DMS79 treated with DMSO at 0.1 percent for 48 hours (cell line): ENCODE measurements at places on chromosomes 3 and 15.

DNA sequence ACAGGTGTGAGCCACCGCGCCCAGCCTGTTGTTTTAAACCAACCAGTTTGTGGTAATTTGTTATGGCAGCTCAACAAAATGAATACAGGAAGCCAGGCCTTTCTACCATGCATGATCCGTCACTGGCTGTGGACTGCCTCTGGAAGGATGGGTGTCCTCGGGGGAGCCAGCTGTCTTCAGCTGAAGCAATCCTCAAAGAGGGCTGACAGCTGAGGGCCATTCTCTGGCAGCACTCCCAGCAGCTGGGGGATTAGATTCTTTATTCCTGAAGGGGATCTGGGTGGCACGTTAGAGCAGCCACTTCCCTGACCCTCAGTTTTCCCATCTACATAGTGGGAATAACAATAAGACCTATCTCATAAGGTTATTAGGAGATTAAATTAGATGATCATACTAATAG, 24.4 kb downstream of the POLR2M start:
- DNase-seq: no peak

- DNase-seq: no peak
These were observed 56.5 kb upstream of the GATA2 start for GRCh38 chr3:128549283-128550112.

GRCh38 chr3:46923559-46924350, 46.2 kb downstream of the PTH1R start:
- DNase-seq: no peak

DNA sequence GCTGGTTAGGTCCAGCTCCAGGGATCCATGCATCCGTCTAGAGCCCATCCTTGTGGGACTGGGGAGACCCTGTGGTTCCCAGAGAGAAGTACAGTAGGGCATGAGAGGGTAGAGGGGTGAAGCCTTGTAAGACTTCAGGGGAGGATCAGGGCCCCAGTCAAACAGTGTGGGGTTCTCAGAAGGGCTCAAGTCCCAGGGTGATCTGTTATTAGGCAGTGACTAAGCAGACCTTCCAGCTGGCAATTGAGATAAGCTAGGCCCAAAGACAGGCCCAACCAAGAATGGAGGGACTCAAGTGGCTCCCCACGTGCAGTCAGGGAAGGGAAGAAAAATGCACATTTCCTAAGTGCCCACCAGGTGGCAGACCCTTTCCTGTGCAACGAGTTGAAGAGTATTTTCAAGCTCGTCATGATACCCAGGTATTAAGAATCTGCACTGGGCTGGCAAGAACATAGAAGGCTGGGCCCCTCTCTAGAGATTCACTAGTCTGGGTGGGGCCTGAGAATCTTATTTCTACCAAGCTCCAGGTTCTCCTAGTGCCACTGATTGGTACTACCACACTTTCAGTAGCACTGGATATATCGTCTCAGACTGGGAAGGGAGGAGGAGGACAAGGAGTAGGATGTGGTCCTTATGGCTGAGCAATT, 240.8 kb downstream of the NR1D2 start:
- DNase-seq: no peak

DNA sequence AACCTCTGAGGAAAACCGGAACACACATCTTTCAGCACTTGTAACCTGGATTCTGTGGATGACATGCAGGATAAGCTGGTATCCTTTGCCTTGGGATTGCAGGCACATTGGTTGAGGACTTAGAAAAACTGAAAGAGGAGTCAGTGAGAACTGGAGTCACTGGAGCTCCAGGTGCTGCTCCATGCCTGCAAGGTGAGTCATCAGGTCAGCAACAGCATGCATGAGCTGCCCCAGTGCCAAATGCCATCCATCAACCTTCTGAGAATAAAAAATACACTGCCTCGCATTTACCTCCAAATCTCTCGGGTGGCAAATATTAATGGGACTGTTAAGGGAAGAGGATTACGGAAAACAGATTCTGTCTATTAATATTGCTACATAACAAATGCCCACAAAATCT, 729.1 kb downstream of the NTRK3 start:
- DNase-seq: no peak

DNA sequence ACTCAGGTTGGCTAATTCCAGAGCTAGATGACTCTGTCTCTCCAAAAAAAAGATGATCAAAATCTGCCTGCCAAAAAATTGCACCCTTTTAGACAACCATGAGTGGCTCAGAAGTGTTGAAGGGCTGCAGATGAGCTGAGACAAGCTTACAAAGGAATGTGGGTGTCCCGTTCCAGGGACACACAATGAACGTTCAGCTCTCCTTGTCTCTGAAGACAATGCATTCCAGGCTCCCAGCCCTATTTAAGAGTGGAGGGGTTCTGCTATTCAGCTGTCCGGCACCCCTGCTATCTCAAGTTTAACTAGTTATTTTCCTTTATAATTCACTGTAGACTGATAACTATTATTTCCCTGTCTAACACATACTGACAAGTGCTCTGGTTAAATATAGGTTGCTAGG, 355.1 kb upstream of the WNT5A start:
- DNase-seq: no peak

DNA sequence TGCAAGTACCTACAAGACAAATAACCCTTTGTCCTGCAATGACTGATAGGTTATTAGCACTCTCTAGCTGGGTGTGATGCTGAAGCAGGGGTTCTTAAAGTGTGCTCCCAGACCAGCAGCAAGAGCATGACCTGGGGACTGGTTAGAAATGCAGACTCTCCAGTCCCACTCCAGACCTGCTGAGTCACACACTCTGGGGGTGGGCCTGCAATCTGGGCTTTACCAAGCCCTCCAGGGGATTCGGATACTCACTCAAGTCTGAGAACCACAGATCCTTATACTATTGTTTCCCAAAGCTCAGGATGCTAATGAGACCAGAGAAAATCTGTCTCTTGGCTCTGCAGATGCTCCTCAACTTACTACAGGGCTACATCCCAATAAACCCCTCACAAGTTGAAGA, 142.1 kb upstream of the RAD18 start:
- no peak for DNase-seq

GRCh38 chr3:161644891-161645635, 148.5 kb downstream of the OTOL1 start:
- no peak for DNase-seq

- DNase-seq: no peak
These were observed 53.6 kb downstream of the HOMER2 start for GRCh38 chr15:82898961-82899360.

DNA sequence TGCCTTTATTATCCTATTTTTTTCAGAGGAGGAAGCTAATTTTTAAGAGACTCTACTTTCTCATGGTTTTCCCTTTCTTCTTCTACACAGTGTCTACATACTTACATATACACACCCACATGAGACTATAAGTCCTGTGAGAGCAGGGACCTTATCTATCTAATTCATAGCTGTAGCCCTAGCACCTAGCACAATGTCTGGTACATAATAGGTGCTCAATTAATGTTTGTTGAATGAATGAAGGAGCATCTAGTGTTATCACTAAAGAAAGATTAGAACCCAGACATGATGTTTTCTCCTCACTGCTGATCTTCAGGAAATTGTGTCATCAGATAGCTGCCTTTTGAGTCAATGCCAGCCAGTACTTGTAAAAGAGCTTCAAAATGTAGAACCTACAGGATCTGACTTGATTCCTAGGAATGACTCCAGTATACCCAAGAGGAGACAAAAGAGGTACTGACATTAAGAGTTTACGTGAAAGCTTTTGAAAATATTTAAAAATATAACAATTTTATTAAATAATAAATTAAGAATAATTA, 2.5 kb downstream of the SCG5 start:
- DNase-seq: no peak

DNA sequence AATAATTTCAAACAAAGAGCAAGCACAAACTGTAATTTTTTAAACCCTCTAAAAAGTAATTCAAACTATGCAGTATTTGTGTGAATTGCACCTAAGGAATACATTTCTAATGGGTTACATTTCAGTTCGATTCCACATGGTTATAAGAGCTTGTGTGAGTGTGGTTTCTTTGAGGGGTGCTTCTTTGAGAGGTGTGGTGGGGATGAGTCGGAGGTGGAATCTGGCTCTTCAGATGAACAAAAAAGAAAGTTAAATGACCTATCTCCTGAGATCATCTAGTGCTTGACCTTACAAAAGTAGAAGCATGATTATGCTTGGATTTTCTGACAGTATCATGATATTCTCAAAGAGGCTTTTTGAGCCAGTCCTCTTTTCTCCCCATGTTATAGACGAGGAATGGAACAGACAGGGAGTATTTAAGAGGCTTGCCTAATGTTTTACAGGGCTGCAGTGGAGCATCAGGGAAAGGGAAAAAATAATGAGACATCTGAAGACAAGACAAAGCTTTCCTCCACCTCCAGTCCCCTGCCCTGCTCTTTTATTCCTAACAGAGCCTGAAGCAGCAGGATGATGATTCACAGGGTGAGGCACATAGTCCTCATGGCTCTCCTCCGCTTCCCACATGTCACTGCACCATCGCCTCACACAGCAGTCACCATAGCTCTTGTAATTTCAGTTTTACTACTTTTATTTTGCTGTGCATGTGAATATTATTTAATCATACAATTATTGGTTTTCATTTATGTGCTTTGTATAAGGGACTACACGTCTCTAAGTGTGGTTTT, 82.0 kb downstream of the LYSMD4 start:
- no peak for DNase-seq

GRCh38 chr3:5078151-5078550, 43.9 kb upstream of the ARL8B start:
- DNase-seq: no peak

GRCh38 chr3:46729038-46729437, 11.4 kb upstream of the PRSS50 start:
- no peak for DNase-seq

DNA sequence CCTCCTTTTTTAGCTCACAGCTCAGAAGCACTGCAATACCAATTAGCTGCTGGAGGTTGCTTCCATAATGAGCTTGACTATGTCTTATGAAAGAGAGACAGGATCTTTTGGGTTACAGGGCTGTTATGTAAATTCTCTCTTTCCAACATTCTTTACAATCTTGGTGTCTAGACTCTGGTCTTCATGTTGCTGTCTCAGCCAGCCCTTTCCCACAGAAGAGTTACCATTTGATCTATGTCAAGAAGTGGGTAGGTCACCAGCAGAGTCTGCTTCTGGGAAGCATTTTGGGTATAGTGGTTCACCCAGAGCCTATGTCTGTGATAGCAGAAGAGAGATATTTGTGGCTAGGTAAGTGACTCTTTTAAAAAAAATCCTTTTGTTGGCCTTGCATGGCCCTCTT, 234.5 kb downstream of the SATB1 start:
- DNase-seq: no peak

- peak; percentile 1 for DNase-seq
These were observed 160.9 kb downstream of the SLCO3A1 start for GRCh38 chr15:92014281-92015030.

DNA sequence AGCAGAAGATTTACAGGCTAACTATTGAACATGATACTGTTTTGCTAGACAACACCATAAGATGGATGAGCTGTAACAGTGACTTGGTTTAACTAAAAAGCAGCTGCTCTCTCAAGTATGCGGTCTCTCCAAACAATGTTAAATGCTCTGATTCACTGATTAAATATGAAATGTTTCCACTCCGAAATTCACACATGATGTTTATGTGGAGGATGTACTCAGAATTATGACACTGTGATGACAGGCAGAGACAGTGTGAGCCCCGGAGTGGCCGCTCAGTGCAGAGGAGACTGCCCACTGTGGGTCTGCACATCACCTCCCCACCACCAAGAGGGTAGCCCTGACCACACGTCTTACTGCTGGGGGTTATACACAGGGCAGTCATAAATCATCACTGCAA, 83.9 kb upstream of the MEX3B start:
- DNase-seq: no peak

GRCh38 chr3:194998417-194998816, 272.5 kb downstream of the XXYLT1 start:
- DNase-seq: no peak

DNA sequence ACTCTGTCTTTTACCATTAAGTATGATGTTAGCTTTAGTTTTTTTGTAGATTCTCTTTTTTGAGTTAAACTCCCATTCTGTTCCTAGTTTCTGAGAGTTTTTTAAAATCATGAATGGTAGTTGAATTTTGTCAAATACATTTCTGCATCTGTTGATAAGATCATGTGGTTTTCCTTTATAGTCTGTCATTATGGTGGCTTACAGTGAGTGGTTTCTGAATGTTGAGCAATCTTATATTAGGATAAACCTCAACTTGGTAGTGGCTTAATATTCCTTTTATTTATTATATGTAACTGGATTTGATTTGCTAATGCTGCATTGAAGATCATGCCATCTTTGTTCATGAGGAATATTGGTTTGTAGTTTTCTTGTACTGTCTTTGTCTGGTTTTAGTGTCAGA, 34.8 kb downstream of the NEO1 start:
- DNase-seq: no peak

- DNase-seq: no peak
These were observed 47.6 kb upstream of the MED12L start for GRCh38 chr3:151037746-151038477.

- no peak for DNase-seq
These were observed 41.0 kb upstream of the FRMD4B start for GRCh38 chr3:69426967-69427304.

DNA sequence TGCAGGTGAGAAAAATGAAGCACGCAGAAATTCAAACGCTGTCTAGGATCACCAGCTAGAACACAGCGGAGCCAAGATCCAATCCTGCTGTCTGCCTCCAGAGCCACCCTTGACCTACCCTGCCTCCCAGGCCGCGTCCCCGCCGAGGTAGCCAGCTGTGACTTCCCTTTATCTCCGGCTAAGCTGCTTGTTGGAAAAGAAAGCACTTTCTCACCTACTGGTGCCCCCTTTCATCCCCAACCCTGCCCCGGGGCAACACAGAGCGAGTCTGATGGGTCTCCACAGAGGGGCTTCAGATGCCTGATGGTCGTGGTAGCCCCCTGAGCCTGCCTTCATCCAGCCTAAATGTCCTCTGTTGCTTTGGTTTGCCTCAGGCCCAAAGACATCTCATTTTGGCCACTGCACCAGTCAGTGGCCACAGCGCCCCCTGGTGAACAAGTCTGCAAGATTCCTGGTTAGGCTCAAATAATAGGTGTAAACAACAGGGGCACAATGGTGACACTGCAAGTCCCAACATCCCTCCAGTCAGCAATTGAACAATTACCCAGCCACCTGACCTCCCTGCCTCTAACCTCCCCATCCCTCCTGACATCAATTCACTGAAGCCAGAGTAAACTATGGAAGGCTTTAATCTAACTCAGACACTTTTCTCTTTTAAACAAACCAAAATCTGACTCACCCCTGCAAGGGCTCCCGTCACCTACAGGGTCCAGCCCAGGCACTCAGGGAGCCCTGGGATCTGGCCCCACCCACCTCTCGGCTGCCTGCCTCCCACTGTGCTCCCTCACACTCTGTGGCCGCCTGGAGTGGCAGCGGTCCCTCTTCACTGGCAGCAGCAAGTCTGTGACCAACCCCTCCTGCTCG, 27.3 kb upstream of the BCL2L10 start:
- peak; percentile 0 for DNase-seq

DNA sequence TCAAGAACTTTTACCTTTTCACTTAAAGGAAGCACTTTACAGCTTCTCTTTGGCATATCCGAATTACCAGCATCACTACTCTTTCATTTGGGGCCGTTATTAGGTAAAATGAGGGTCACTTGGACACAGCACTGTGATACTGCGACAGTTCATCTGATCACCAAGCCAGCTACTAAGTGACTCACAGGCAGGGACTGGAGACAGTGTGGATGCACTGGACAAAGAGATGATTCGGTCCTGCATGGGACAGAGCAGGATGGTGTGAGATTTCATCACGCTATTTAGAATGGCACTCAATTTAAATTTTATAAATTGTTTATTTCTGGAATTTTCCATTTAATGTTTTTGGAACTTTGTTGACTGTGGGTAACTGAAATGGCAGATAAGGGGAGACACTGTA, 166.9 kb upstream of the IL12A start:
- no peak for DNase-seq
